ENCODE measurements at places on chromosomes 16 and 17. TPM values are rescaled to one million over a fixed set of nuclear protein-coding genes. Genes with fewer than 3 reads are reported as not detected.

Gene CLDN7
- 3.0 TPM for total RNA-seq

Gene HOXB2
- total RNA-seq: 2.3 TPM

DNA sequence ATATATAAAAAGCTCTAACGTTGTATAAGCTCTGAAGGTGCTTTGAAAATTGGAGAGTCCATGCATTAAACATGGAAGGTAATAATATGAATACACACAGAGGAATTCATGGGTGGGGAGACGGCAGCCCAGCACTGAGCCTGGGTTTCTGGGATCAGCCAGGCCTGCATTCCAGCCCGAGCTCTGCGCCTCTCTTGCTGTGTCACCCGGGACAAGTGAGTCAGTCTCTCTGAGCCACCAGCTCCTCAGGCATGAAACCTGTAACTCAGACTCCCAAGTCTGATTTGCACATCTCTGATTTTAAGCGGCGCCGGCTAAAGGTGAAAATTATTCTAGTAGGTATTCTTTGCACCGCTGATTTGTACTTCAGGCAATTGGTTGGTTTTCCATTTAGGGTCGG, 238.8 kb downstream of the MRTFB start:
- H3K4me3 ChIP-seq: no peak overlapping the region
- no peaks in the 10 kb centered on the region for H3K36me3 ChIP-seq
- H3K27ac ChIP-seq: no peak overlapping the region
- DNase-seq: no peak
- H3K4me1 ChIP-seq: peaks cover 40% of the 10 kb centered on the region
- no peaks in the 10 kb centered on the region for H3K27me3 ChIP-seq

Gene TEDC2
- total RNA-seq: 6.7 TPM

- H3K4me1 ChIP-seq: no peaks in the 10 kb centered on the region
- H3K4me3 ChIP-seq: no peak overlapping the region
- no peaks in the 10 kb centered on the region for H3K36me3 ChIP-seq
- no peak overlapping the region for H3K27ac ChIP-seq
- H3K27me3 ChIP-seq: no peaks in the 10 kb centered on the region
- DNase-seq: no peak
These were observed 42.4 kb downstream of the C16orf95 start for GRCh38 chr16:87274794-87275193.

Gene SLC35G6
- not detected for total RNA-seq

DNA sequence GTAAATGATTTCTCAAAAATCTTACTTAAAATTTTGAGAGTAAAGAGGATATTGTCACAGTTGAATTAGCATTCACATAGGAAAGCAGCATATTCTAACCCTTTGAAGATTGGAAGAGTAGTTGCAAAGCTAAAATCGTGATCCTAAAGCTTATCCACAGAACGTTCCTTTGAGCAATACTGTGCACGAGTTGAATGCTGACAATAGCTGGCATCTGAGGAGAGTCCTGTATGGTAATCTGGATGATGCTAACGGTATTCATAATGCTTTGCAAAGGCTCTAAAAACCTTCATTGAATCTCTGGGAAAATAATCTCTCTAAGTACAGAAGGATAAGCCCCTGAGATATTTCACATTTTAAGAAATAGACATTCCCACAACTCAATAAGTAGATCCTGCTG, 354.6 kb downstream of the CDH8 start:
- no peaks in the 10 kb centered on the region for H3K36me3 ChIP-seq
- no peak overlapping the region for H3K27ac ChIP-seq
- no peak overlapping the region for H3K4me3 ChIP-seq
- DNase-seq: no peak
- H3K27me3 ChIP-seq: no peaks in the 10 kb centered on the region
- no peaks in the 10 kb centered on the region for H3K4me1 ChIP-seq

GRCh38 chr17:7294614-7295153, at the start of gene YBX2:
Gene YBX2 (minus strand): TSS chr17:7294639. CDS start chr17:7294500, 139 bp downstream.
- H3K4me3 ChIP-seq: peak within 1 kb of the TSS; percentile 22
- H3K27ac ChIP-seq: no peak within 1 kb of the TSS
- DNase-seq: peak; percentile 72
- no peaks in the 10 kb centered on the region for H3K36me3 ChIP-seq
- H3K4me1 ChIP-seq: peaks cover 21% of the 10 kb centered on the region
- H3K27me3 ChIP-seq: no peaks in the 10 kb centered on the region

Gene PITPNM3
- total RNA-seq: 5.0 TPM

GRCh38 chr16:60651346-60651745, 1384.9 kb downstream of the CDH8 start:
- no peaks in the 10 kb centered on the region for H3K4me1 ChIP-seq
- no peaks in the 10 kb centered on the region for H3K36me3 ChIP-seq
- H3K27ac ChIP-seq: no peak overlapping the region

DNA sequence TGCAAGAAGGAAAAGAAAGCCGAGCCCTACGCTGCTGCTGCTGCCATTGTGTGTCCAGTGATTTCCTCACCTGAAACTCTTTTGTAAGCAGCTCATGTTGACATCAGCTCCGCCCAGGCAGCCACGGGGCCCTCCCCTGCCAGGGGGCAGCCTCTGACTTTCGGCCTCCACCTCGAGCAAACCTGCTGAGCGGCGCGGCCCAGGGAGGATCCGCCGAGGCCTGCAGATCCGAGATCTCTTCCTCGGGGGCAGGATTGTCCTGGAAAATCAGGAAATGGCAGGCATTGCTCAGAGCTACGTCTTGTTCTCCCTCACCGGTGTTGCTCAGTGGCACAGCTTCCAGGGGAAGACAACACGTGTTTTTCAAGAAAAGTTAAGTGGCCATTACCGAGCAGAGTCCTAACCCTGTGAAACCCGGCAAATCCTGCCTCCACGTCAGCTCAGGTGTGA, 35.6 kb upstream of the ZNF750 start:
- DNase-seq: no peak
- H3K27ac ChIP-seq: no peak overlapping the region
- no peaks in the 10 kb centered on the region for H3K4me1 ChIP-seq
- peaks cover 12% of the 10 kb centered on the region for H3K36me3 ChIP-seq

GRCh38 chr17:45008216-45008615, 40.1 kb upstream of the C1QL1 start:
- H3K27me3 ChIP-seq: no peaks in the 10 kb centered on the region
- H3K4me3 ChIP-seq: no peak overlapping the region

- peaks cover 5% of the 10 kb centered on the region for H3K36me3 ChIP-seq
- no peak overlapping the region for H3K27ac ChIP-seq
- H3K27me3 ChIP-seq: no peaks in the 10 kb centered on the region
- no peak for DNase-seq
- H3K4me1 ChIP-seq: no peaks in the 10 kb centered on the region
- no peak overlapping the region for H3K4me3 ChIP-seq
These were observed 35.5 kb upstream of the STAC2 start for GRCh38 chr17:39261286-39261685.

Measured in liver (tissue), 10 donors.